MV-4-11 (cell line): ENCODE measurements at places on chromosomes 12 and 14.
A peak's percentile ranks its signal among the peaks of the same experiment; 100 is the strongest.

DNA sequence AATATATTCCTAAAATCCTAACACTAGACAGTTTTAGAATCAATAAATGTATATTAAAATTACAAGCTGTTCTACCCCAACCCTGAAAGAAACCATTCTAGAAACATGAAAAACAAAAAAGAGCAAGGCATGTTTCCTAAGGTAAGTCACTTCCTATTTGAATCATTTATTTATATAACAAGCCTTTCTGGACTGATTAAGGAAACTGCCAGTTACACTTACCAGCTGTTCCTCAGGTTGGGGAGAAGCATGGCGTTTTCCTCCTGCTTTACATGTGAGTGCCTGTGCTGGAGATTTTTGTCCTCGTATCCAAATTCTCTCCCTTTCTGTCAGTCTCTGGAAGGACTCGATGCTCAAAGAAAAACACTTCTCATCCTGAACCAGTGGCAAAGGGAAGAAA, 183.3 kb downstream of the EFCAB11 start:
- no peak for DNase-seq

DNA sequence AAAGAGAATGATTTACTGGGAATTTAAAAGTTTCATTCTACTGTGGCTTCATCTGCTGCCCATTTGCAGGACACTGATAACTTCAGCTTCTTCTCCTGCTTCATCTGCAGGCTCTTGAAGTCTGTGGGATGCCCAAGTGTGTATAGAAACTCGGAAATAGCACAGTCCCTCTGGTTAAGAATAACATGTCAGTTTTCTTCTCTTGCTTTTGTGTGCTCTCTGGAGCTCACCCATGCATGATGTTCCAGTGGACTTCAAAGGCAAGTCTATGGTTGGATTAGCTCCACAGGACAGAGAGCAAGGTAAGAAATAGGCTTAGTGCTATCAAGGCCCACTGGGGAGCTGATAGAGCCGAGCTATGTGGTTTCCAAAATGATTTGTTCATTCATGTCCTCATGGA, 13.7 kb downstream of the RMST start:
- DNase-seq = no peak

DNA sequence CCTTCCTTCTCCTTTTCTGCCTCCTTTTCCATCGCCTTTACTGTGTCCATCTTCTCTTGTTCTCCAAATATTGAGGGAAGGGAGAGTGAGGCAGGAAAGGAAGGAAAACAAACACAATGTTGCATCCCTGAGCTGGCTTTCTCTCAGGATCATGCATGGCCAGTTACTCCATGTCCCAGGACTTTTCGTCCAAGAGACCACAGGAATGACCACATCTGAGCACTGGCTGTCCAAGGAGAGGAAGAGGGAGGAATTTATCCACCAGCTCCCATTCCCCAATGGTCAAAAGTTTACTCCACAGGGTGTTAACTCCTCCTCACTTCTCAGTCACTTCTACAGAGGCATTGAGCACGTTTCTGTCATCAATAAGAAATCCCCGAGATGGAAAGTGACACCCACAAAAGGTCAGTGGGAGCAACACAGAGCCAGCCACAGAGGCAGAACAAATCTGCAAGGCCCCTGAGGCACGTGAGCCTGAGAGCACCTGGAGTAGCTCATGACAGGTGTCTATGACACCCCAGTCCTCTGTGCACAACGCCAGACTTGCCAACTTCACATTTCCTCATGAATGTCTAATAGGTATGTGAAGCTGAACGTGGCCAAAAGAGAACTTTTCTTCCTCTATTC, 177.3 kb upstream of the NUDT4 start:
- DNase-seq = no peak

GRCh38 chr14:62528296-62528695, 517.0 kb downstream of the KCNH5 start:
- no peak for DNase-seq

GRCh38 chr14:74922752-74923401, at the start of gene RPS6KL1:
RPS6KL1 (minus strand) TSS chr14:74923260; CDS start chr14:74921541, 1,719 bp downstream.
- DNase-seq = peak; percentile 75

- no peak for DNase-seq
Observed at GRCh38 chr12:56713345-56713744, 11.8 kb downstream of the NACA start.

- DNase-seq = no peak
Observed at GRCh38 chr12:69440016-69440415, 30.2 kb upstream of the FRS2 start.

DNA sequence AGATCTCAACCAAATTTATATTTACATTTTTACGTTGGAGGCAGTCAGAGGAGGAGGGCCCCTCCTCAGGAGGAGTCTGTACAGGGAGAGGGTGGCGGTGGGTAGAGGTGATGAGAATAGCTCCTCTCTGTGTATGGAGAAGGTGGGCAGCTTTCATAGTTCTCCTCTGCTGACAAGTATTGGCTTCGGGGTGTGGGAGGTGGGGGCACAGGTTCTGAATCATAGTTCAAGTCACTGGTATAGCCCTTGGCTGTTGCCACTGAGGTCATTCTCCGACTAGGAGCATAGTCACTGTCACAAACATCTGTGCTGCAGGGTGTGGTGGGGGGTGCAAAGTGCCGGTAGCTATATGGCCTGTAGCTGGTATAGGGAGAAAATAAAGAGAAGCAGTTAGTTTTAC, 50.3 kb downstream of the BCL2L14 start:
- DNase-seq = no peak

DNA sequence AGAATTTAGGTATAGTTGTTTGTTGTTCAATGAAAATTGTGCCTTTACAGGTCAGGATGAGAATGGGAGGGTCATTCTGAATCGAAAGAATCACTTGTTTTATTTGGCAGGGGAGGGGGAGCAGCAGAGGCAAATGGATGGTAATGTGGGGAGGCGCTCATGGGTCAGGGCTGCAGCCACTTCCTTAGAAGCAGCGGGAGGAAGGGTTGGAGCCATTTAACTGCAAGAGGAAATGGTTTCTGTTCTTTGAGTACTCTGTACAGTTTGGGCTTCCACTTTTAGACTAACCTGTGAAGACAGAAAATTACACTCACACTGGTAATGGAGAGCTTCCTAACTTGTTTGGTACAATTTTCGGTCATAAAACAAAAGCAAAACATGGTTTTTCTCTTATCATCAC, 57.2 kb downstream of the PIWIL1 start:
- DNase-seq = no peak

DNA sequence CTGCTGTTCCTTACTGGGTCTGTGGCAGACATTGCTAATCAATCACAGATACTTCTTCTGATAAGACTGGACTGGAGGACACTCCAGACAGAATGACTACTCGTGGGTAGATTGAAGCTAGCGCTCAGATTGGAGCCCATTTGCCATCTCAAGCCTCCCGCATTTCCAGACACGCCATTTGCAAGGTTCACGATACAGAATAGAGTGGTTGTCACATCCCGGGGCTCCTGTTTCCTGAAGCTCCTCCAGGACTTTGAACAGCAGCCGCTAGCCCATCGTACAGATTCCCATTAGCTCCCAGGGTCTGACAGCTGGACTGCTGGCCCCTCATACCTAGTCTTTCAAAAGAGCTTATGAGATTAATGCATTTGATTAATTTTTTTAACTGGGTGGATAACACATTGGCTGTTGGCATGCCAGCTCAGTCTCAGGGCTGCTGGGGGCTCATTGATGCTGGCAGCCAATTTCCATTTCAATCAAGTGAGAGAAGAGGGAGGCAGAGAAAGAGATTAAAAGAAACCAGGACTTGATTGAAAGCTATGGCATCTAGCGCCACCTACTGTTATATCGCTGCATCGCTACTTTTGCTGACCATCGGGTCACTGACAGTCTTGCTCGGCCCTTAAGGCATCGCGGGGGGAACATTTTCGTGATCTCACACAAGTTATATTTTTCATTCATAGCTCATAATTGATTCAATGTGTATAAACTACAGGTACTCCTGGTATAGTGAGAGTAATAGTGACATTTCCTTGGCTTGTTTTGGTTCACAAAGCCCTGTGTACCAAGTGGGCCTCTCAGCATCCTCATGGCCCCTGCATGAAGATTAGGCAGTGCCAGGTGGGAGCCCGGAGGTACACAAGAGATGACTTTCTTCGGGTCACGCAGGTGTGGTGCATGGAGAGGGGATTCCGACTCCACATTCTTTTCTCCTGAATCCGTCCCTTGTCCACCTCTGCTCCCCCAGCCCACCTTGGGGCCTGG, 78.6 kb downstream of the CCDC60 start:
- DNase-seq = peak; percentile 50

GRCh38 chr12:94811611-94812010, 161.3 kb upstream of the TMCC3 start:
- no peak for DNase-seq

DNA sequence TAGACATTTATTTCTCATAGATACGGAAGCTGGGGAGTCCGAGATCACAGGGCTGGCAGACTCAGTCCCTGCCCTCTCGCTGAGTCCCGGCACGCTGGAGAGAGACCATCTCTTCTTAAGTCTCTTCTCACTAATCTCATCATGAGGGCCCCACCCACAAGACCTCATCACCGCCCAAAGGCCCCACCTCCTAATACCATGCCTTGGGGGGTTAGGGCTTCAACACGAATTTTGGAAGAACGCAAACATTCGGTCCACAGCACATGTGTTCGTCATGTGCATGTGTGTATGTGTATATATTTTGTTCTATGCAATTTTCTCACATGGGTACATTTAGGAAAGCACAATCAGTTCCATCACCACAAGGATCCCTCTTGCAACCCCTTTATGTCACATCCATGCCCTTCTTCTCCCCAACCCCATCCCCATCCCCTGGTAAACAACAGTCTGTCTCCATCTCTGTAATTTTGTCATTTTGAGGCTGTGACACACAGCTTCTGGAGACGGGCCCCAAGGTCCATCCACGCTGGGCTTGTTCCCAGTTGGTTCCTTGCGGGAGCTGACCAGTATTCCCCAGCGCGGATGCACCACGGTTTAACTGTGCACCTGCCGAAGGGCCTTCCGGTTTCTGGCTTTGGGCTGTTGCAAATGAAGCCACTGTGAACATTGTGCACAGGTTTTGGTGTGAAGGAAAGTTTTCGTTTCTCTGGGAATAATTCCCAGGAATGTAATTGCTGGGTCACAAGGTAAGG, 317.5 kb upstream of the DIO3 start:
- DNase-seq = no peak

GRCh38 chr12:6171409-6172015, 28.7 kb upstream of the CD9 start:
- DNase-seq = no peak
